ENCODE measurements at places on chromosomes 13 and 19.

DNA sequence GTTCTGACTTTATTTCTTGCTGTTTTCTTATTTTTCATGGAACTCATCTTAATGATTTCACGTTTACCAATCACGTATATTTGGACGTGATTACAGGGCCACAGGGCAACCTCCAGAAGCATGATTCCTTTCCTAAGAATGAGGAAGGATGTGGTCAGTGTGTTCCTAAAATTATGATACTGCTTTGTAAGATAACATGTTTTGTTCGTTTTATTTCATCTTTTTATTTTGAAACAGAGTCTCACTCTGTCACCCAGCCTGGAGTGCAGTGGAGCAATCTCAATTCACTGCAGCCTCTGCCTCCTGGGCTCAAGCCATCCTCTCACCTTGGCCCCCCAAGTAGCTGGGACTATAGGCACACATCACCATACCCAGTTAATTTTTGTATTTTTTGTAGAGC lies 24.8 kb upstream of the LAIR1 start:
- DNase-seq: no peak

- DNase-seq: no peak
Measured at GRCh38 chr19:28239270-28239669, 973.7 kb downstream of the UQCRFS1 start.

GRCh38 chr19:53463263-53463662 lies 4.3 kb upstream of the ZNF813 start:
- no peak for DNase-seq

DNA sequence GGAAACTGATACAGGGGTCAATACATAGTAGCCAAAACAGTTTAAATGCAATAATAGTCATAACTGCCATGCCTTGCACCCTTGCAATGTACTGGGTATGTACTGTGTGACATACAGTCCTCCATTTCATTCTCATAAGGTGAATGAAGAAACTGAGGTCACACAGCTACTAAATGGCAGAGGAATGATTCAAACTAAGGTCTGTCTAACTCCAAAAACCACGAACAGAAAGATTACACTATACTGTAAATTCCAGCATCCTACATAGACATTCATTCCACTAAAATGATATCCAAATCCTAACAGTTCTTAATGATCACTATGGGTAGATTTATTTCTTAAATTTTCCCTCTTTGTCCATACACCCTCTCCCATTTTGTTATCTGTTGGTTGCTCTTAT lies 238.1 kb upstream of the SERP2 start:
- DNase-seq: no peak

- DNase-seq: no peak
Measured at GRCh38 chr13:40922437-40923040, 96.6 kb downstream of the ELF1 start.

DNA sequence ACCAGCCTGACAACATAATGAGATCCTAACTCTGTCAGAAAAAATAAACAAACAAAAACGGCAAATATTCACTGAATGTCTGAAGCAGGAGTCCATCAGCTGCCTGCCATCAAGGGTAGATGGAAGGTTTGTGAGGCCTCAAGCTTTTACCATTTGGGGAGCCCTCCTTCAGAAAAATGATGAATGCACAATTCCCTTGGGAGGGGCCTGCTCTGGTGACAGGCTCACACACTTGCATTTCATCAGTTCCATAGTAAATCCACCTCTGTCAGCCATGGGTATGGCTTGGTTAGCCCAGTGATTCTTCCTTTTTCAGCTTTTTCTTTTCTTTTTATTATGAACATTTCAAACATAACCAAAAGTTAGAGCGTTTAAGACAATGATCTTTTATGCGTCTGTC lies 26.3 kb upstream of the KATNAL1 start:
- no peak for DNase-seq

DNA sequence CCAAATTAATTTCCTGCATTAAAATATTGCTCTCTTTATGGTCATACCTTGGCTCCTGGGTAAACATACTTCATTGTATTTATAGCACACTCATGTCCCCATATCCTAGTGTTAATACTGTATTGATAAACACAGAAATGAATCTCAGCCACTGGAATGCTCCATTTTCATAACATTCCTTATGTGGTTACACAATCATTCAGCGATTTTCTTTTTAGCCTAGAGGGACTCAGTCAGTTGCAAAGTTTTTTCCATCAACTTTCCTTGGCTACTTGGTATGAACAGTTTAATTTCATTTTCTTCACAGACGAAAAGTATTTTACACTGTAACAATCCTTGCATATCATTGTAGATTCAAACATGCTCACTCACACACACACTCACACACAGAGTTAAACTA lies 471.5 kb downstream of the FGF14 start:
- no peak for DNase-seq
